ENCODE measurements at places on chromosomes 16 and 17. TPM values are rescaled to one million over a fixed set of nuclear protein-coding genes. Genes with fewer than 3 reads are reported as not detected.

The TEX19 gene
- 0.10 TPM for total RNA-seq

The CHST4 gene
- not detected for total RNA-seq

The ODAD4 gene
- 0.49 TPM for total RNA-seq

The KRTAP4-9 gene
- total RNA-seq, result not detected

The OR3A3 gene
- total RNA-seq, result not detected

The TP53TG3C gene
- total RNA-seq, result not detected

The CHP2 gene
- total RNA-seq, result not detected

The TMEM132E gene
- total RNA-seq, result not detected

All from T-helper 1 cell treated with Interleukin-12 subunit alpha and Interleukin-12 subunit beta and Interleukin-4 antibody, amounts not matched to agents 30 ng/mL and 1 ng/mL, for 36 hours (primary cell).